ENCODE measurements at places on chromosomes 6 and 20. TPM values are rescaled to one million over a fixed set of nuclear protein-coding genes. Genes with fewer than 3 reads are reported as not detected.

SPINT3 gene
- total RNA-seq = not detected

ZBTB46 gene
- 1.1 TPM for total RNA-seq

DNA sequence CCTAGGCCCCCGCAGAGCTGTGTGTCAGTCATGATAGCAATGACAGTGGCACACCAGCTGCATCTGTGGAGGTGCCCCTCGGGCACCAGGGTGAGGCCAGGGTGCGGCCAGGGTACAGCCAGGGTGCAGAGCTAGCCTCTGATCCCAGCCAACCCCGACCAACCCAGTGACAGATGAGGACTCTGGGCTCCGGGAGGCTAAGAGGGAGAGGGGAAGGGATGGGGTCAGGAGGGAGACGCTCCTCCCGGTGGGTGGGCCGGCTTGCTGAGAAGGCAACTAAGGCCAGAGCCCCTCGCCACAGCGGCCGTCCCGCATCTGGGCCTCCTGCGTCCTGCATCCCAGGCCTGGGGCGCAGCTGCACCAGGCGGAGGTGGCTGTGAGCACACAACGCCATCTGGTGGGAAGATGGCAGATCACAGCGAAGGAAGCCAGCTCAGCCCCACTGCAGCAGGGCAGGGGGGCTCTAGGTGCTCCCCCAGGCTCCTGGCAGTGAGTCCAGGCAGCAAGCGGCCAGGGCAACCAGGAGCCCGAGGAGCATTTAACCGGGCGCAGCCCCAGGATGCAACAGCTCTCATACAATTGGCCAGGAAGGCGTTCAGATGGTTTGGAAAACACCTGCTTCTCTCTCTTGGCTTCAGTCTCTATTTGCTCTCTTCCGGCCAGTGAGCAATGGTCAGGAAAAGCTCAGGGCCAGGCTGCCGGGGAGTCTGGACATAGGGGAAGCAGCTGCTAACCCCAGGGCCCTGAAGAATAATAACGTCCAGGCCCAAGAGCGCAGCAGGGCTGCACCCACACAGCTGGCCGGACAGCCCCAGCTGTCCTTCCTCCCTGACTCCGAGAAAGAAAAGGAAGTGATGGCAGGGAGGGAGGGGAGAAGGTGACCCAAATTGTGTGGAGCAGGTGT, 169.4 kb downstream of the TAF4 start:
- DNase-seq = peak; percentile 50

DNA sequence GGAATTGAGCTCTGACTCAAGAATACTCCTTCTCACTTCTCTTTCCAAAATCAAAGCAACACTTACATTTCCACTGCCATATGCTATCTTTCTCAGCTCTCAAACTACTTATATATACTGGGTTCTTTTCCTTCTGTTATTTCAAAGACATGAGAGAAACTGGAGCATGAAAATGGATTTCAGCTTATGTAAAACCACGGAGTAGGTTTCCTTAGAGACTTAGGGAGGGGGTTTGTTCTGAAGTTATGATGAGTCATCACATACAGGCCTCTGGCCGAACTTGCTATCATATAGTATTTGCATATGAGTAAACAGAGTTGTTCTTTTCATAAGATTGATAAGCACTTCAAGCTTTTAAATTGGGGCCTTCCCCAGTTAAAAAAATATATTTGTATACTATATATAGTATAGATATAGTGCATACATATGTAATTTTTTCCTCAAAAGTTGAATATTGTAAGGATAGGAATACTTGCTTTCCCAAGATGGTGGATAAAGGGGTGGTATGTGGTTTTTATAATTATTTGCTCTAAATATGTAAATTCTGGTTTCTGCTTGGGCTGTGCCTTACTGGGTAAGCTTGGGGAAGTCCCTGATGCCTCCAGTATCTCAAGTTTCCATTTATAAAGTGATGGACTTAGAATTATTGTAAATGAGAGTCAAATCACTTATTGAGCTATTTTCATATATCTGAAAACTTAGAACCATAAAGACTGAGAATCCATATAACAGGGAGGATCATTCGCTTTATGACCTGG, 273.9 kb downstream of the RFPL4B start:
- DNase-seq = no peak

GRCh38 chr6:45416700-45417099, 39.0 kb upstream of the SUPT3H start:
- DNase-seq = no peak

CNR1 gene
- total RNA-seq = 246 TPM

DNA sequence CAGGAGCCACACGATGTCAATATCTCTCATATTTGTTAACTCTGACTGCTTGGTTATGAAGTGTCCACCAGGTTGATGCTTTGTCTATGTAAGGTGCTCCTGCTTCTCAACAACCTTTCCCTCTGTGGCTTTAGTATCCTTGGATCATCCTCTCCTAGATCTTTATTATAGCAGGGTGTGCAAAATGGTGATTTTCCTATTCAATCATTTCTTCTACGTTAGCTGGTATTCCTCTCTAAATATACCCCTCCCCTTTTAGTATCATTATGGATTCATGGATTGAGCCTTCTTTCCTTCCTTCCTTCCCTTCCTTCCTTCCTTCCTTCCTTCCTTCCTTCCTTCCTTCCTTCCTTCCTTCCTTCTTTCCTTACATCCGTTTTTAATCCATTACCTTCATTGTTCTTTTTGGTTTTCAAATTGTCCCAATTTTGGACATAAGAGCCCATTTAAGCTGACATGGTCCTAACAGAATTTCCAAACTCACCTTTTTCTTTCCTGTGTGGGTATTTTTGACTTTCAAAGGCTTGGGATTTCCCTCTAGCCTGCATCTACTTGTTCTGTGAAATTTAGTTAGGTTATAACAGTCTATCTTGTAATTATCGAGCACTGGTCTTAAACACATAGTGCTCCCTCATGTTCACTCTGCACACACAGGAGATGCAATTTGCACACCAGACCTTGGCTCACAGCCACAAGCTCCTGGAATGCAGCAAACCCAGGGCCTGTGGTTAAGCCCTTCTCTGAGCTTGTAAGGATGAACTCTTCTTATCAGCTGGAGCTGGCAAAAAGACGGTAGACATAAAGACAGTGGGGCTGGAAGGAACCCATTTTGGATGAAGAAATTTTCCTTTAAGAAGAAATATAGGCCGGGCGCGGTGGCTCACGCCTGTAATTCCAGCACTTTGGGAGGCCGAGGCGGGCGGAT, 109.9 kb downstream of the SLC24A3 start:
- DNase-seq = no peak

DNA sequence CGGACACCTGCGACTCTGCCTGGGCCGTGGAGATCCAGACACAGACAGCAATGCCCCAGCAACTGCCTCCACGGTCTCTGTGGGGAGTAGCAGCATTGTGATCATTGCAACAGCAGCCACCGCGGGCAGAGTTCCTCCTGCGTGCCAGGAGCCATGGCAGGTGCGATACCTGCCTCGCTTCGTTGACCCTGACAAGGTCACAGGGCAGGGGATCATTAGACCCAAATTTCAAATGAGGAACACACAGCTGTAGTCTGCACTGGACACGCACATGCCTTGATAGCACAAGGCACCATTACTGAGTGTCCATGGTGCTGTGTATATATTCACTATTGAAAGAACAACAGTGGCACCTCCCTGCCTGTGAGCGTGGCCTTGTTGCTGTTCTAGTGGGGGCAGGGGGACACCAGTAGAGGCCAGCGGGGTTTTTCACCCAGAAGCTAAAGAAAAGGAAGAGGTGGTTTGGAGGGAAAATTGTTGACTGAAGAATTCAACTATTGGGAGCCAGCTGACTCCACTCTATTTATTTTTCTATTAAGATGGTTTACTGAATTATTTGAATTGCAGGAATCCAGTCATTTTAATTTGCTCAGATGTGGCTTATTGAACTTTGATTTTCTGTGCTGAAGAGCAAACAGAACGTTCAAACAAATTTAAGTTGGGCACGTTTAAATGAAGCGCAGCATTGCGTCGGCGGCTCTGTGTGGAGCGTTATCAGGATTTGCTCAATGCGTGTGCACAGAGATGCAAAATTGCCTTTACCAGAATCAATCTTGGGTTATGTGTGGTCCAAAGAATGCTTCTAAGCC, 60.2 kb upstream of the RPS6KA2 start:
- no peak for DNase-seq

SLC17A3 gene
- not detected for total RNA-seq

DNA sequence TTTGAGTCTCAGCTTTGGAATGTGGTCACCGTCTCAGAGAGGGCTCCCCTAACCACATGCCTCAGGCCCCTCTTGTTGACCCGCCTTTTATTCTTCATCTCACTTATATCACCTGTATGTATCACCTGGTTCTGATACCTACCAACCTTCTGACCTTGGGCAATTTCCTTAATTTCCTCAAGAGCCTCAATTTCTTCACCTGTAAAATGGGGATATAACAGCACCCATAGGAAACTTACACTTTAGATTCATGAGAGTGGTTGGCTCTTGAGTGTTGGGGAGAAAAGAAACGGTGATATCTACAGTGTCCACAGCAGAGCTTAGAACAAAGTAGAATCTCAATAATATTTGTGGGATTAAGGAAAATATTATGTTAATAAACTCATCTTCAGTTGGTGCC, 4.0 kb upstream of the DDX27 start:
- DNase-seq = no peak

IER3 gene
- total RNA-seq = 1.6 TPM

- no peak for DNase-seq
Observed at GRCh38 chr6:43500921-43501320, 9.2 kb downstream of the LRRC73 start.

OOEP gene
- total RNA-seq = not detected

WFDC2 gene
- total RNA-seq = 0.46 TPM

DNA sequence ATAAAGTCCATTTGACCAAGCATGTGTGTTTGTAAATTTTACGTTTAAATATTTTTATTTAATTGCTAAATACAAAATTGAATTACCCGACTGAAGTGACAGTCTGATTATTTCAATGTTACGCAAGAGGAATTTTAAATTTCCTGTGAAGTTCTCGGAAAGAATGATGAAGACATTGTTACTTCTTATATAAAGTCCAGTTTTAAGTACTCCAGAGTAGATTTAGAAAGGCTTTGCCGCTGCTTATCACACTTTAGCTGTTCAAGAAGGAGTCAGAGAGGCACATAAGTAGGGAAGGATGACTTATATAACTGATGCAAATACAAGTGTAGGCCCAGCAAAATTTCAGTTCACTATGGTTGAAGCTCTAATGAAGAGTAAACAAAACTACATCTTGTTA, 265.1 kb upstream of the CITED2 start:
- no peak for DNase-seq

CST2 gene
- total RNA-seq = not detected

GRCh38 chr20:47623206-47623605, 121.5 kb downstream of the NCOA3 start:
- no peak for DNase-seq

DNA sequence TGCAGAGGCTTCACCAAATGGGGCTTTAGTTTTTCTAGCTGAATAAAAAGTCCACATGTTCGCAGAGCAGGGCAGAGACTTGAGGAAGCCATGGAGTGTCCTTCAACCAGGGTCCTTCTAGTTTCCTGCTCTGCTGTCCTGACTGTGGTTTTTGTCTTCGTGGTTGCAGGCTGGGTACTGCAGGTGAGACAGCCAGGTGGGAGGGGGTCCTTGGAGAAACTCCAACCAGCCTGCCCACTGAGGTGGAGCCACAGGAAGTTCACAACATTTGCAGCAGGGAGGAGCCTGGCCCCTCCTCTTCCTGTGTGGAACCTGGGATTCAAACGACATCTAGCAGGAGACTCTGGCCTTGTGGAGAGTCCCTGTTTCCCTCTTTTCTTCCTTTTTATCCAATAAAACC, 68.8 kb upstream of the MYLIP start:
- DNase-seq = peak; percentile 2

RHAG gene
- total RNA-seq = not detected

- no peak for DNase-seq
Observed at GRCh38 chr6:113330636-113330946, 526.6 kb upstream of the MARCKS start.

SPDEF gene
- 0.52 TPM for total RNA-seq

PAK5 gene
- not detected for total RNA-seq

DNA sequence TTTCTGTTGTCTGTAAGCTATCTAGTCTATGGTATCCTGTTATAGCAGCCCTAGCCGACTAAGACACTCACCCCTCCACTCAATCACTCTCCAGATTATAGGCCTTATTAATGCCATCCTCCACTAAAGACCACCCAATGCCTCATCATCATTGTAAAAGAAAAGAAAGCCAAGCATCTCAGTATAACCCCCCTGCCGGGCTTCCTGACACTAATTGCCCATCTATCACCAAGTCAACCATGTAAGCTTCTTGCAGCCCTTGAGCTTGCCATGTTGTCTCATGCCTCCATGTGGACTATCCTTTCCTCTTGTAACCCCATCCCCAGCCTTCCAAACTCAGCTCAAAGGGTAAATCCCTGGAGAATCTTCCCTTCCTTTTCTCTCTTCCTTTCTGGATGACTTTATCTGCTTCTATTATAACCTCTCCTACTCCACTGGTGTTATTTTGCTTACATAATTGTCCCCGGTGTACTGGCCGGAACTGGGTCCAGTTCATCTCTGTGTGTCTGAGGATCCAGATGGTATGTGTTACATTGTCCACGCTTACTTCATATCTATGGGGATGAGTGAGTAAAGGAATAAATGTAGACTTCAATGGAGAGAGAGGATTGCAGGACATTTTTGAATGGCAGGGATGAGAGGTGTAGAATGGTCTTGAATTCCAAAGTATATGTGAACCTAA, 202.9 kb upstream of the SOX4 start:
- no peak for DNase-seq

DNA sequence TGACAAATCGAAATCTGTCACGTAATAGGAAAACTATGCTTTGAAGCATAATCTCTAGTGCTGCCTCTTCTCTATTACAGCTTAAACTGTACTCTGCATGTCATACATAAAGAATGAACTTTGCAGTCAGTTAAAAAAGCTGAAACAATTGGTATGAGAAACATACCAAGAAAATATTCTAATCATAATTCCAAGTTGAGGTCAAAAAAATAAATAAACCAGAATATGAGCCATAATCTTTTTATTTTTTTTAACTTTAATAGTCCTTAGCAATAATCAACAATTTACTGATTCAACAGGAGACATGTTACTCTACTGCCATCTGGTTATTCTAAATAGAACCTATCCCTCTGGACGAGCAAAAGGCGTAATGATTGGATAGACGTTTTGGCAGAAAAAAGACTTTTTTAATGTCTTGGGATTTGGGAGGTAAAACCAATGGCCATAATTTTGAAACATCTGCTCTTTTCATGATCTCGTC, 224.4 kb upstream of the FLRT3 start:
- DNase-seq = no peak

- no peak for DNase-seq
Observed at GRCh38 chr20:55116598-55116997, 641.2 kb downstream of the DOK5 start.

MROH8 gene
- total RNA-seq = 5.7 TPM

Measured in OCI-LY7 (cell line).